ENCODE measurements at places on chromosomes 5 and 9. TPM values are rescaled to one million over a fixed set of nuclear protein-coding genes. Genes with fewer than 3 reads are reported as not detected.

- H3K36me3 ChIP-seq = no peaks in the 10 kb centered on the region
- no peak overlapping the region for H3K27ac ChIP-seq
- no peaks in the 10 kb centered on the region for H3K27me3 ChIP-seq
- no peaks in the 10 kb centered on the region for H3K4me1 ChIP-seq
- no peak for DNase-seq
These were observed 291.9 kb upstream of the IRX1 start for GRCh38 chr5:3303777-3304176.

DNA sequence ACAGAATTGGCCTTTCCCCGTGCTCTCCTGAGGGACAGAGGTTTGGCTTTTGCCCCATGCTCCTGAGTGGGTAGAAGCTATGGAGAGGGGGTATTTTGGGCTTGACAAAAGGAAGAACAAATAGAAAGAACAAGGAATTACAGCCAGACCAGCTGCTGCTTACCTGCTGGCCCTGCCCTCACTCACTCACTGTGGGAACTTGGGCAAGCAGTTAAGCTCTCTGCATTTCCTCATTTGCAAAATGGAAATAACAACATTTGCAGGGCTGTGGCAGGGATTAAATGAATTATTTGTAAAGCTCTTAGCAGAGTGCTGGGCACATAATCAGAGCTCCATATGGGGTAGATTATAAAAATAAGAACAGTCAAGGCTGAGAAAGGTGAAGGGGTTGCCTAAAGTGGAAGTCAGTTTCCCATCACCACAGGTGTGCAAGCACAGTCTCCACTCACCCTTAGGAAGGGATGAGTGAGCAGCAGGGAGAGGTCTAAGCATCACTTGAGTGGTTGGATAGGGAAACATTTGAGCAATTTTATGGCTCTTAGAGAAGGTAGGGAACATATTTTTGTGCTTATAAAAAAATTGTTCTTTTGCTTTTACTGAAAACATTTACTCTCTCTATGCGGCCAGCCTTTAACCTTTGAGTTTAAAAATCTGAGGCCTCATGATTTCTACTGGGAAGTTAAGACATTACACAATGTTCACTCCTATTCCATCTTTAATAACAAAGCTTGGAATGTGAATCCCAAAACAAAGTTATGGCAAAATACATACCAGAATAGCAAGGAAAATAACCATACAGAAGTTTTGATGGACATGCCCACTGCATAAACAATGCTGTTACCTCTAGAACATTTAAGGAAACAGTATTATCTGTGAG lies 42.8 kb upstream of the LHFPL2 start:
- no peak overlapping the region for H3K4me3 ChIP-seq
- H3K36me3 ChIP-seq = no peaks in the 10 kb centered on the region
- H3K27ac ChIP-seq = no peak overlapping the region
- H3K27me3 ChIP-seq = peaks cover 10% of the 10 kb centered on the region
- DNase-seq = no peak
- H3K4me1 ChIP-seq = no peaks in the 10 kb centered on the region

DNA sequence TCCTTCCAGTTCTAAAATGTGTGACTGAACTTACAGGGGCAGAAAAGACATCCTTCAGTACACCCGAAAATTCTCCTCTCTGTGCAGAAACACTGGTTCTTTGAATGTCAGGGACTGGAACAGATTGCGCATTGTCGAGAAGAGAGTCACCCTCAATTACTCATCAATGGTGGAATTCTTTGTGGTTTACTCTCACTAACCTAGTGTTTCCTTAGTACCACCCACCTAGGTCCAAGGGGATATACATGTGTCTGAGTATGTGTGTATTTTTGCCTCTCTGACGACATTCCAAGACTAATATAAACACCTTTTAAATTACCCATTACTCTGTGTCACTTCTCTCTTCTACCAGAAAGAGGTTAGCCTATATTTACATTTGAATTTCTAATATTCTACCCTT lies 660.8 kb downstream of the TLE1 start:
- H3K4me1 ChIP-seq = no peaks in the 10 kb centered on the region
- no peaks in the 10 kb centered on the region for H3K36me3 ChIP-seq
- no peaks in the 10 kb centered on the region for H3K27me3 ChIP-seq
- H3K4me3 ChIP-seq = no peak overlapping the region
- H3K27ac ChIP-seq = no peak overlapping the region
- DNase-seq = no peak

The ADGRV1 gene
- total RNA-seq = 0.05 TPM

The GNA14 gene
- total RNA-seq = not detected

DNA sequence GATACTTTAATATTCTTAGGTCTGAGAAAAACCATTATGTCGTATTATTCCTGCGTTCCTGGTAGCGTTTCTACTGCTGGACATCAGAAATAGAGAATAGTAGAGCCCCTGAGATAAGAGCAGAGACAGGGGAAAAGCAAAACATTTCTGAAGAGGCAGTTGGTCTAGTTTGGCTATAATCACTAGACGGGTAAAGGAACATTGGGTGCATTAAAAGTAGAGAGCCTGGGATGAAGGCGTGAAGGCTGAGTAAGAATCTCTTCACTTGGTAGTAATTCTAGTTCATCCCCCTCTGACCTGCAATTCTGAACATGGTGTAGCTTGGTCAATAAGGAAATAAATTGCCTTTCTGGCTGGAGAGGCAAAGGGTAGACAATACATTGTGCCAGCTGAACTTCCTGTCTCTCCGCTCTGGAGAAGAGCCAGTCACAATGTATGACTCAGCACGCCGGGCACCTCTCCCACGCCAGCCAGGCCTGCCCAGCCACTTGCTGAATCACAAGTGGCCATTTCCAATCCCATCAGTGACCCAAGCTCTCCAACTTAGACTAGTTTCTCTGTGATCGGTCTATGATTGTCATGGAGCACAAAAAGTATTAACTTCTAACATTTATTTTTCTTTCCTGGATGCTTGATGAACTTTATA lies 75.4 kb downstream of the STK32A start:
- H3K4me3 ChIP-seq = no peak overlapping the region
- DNase-seq = no peak

DNA sequence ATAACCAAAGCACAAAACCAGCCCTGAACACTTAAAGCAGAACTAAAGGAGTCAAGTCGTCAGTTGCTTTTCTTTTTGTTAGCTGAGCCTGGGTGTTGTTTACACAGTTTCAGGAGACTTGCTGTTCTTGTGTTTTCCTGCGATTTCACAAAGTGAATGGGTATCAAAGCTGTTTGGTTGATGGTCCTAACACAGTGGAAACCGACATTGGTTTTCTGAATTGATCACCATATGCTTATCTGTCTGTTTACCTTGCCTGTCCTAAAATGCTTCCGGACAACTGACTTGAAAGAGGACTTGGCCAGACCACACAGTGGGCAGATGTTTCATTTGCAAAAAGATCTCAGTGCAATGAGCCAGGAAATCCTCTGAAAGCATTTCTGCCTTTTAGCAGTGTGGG lies 676.4 kb downstream of the PRELID2 start:
- no peaks in the 10 kb centered on the region for H3K4me1 ChIP-seq
- no peak overlapping the region for H3K4me3 ChIP-seq
- H3K36me3 ChIP-seq = no peaks in the 10 kb centered on the region
- no peaks in the 10 kb centered on the region for H3K27me3 ChIP-seq
- no peak for DNase-seq

The RLN2 gene
- 1.1 TPM for total RNA-seq

The GRIA1 gene
- total RNA-seq = not detected

The PCDHGB3 gene
- 0.66 TPM for total RNA-seq

The SPINK5 gene
- total RNA-seq = not detected

DNA sequence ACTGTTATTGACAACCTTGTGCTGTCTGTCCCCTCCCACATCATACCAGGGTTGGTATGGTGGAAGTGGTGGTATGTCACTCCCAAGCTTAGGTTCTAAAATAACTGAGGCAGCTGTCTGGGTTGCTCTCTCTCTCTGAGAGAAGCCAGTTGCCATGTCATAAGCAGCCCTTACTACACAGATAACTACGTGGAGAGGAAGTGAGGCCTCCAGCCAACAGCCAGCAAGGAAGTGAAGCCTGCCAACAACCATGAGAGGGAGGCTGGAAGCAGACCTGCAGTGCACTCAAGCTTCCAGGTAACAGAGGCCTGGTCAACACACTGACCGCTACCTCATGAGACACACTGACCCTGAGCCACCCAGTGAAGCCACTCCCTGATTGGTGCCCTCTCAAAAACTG lies 18.6 kb downstream of the CTNNAL1 start:
- H3K36me3 ChIP-seq = peaks cover 15% of the 10 kb centered on the region
- no peak overlapping the region for H3K27ac ChIP-seq
- no peak overlapping the region for H3K4me3 ChIP-seq

The TCF7 gene
- total RNA-seq = 77.2 TPM

DNA sequence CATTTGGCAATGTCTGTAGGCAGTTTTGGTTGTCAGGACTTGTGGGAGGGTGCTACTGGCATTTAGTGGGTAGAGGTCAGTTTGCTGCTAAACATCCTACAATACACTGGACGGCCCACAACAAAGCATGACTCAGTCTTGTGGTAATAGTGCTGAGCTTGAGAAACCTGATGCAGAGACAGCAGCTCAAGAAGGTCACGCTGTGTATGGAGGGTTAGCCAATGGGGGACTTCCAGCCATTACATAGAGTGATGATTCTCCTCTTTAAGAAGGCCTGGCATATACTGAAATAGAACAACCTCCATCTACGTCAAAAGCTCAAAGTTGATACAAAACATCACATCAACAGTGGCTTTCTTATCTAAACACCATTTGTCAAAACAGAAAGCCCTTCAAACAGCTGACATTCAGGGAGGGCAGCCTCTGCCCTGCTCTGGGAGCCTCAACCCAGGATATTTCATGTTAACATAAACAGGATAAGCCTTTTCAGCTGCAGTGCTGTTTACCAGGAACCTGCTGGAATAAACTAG lies 143.0 kb downstream of the GPBP1 start:
- H3K4me1 ChIP-seq = peaks cover 11% of the 10 kb centered on the region
- no peaks in the 10 kb centered on the region for H3K27me3 ChIP-seq
- DNase-seq = no peak
- no peak overlapping the region for H3K4me3 ChIP-seq

GRCh38 chr5:59390989-59391388 lies 502.5 kb downstream of the PDE4D start:
- DNase-seq = no peak
- H3K4me3 ChIP-seq = no peak overlapping the region
- no peak overlapping the region for H3K27ac ChIP-seq
- peaks cover 15% of the 10 kb centered on the region for H3K27me3 ChIP-seq
- no peaks in the 10 kb centered on the region for H3K4me1 ChIP-seq
- H3K36me3 ChIP-seq = no peaks in the 10 kb centered on the region

DNA sequence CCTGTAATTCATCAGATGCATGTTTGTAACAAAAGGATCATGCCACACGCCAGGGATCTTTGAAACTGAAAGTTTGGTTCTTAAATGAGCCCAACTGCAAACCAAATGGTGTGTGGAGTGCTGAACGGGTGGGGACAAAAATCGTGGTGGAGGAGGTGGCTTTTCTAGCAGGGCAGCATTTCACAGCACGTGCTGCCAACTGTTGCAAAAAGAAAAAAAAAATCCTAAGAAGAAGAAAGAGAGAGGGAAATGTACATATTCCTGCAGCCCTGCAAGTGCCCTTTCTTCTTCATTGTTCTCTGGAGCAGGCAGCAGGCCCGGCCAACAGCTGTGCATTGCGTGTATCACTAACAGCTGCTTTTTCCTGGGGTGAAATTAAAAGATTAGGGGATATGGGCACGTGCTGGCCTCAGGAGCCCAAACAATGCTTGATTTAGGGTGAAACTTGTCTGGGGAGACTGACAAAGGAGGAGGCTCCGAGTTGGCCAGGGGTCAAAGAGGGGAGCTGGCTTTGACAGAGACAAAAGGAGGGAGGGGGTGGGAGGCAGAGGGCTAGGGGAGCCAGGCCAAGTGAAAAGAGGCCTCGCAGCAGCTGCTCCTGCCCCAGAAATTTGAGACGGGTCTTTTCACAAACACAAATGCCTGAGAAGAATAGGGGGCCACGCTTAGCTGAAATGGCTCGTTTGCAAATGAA lies 73.0 kb downstream of the GADD45G start:
- H3K36me3 ChIP-seq = no peaks in the 10 kb centered on the region
- no peak overlapping the region for H3K4me3 ChIP-seq
- peaks cover 2% of the 10 kb centered on the region for H3K27me3 ChIP-seq
- DNase-seq = no peak

The FIBCD1 gene
- not detected for total RNA-seq

- H3K4me1 ChIP-seq = peaks cover 10% of the 10 kb centered on the region
- H3K27ac ChIP-seq = no peak overlapping the region
- DNase-seq = no peak
These were observed 226.0 kb upstream of the PTGER4 start for GRCh38 chr5:40453689-40454088.

DNA sequence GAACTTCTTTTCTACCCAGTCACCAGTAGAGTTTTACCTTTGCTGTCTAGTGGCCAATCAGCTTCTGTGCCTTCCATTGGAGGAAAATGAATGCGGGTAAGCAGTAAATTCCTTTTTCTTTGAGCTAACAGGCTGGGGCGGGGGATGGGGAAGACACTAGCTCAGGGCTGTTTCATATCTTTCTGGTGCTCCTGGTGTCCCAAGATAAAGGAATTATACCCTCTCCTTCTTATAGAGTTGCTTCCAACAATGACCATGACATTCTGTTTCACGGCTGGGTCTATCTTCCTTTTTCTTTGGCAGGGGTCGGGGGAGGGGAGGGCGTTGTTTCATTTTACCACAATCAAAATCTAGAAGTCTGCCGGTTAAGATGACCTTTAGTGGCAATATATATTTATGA lies 51.2 kb upstream of the RPS23 start:
- H3K27me3 ChIP-seq = peaks cover 16% of the 10 kb centered on the region
- no peaks in the 10 kb centered on the region for H3K4me1 ChIP-seq
- no peak for DNase-seq
- H3K27ac ChIP-seq = no peak overlapping the region
- no peak overlapping the region for H3K4me3 ChIP-seq

- no peak overlapping the region for H3K27ac ChIP-seq
- H3K4me3 ChIP-seq = no peak overlapping the region
- H3K4me1 ChIP-seq = peaks cover 31% of the 10 kb centered on the region
These were observed 303.1 kb upstream of the PTGER4 start for GRCh38 chr5:40376566-40376965.

DNA sequence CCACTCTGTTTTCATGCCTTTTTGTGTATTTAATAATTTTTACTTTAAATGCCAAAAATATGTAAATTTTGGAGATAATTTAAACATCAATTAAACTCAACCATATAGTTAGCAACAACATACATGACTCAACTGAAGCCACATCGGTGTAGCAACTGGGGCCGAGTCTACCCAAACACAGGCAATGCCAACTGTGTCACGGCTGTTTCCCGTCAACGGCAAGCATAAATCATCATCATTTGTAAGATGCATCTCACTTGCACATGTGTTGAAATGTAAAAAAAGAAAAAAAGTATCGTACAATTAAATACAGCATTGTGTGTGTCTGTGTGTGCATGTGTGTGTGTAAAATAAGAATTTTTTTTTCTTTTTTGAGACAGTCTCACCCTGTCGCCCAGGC lies 160.1 kb upstream of the TAS2R1 start:
- H3K27ac ChIP-seq = no peak overlapping the region
- no peaks in the 10 kb centered on the region for H3K4me1 ChIP-seq
- H3K36me3 ChIP-seq = no peaks in the 10 kb centered on the region
- DNase-seq = no peak

DNA sequence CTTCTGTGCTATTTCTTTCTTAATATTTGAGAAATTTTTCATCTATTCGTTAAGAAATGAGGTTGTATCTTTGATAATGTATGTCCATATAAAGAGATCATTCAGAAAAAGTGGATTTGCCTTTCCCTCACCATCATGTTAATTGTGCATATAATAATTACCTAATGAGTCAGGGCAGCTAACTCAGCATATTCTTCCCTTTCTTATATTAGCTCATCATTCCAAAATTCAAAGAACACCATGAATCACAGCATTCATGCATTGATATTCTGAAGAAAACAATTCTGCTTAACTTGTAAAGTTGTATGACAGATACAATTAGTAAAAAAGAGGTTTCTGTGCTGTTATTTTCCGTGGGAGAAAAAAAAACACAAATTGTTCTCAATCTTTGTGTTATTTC lies 630.6 kb downstream of the TLE1 start:
- no peak for DNase-seq
- H3K36me3 ChIP-seq = no peaks in the 10 kb centered on the region
- H3K4me3 ChIP-seq = no peak overlapping the region
- H3K4me1 ChIP-seq = no peaks in the 10 kb centered on the region

Measured in activated T-helper 1 cell treated with anti-CD3 and anti-CD28 coated beads, Interleukin-12 subunit alpha, Interleukin-12 subunit beta, Interleukin-2, Interleukin-4 antibody, amounts not matched to agents 30 ng/mL and 10 ng/mL and 1 ng/mL, durations not matched to agents 14 hours and 24 hours and 36 hours (primary cell).